ENCODE measurements at places on chromosomes 6 and 20. TPM values are rescaled to one million over a fixed set of nuclear protein-coding genes. Genes with fewer than 3 reads are reported as not detected.

NHSL1 gene
- 75.8 TPM for total RNA-seq

GRCh38 chr6:31422587-31422986 lies 19.2 kb downstream of the MICA start:
- DNase-seq: no peak

DNA sequence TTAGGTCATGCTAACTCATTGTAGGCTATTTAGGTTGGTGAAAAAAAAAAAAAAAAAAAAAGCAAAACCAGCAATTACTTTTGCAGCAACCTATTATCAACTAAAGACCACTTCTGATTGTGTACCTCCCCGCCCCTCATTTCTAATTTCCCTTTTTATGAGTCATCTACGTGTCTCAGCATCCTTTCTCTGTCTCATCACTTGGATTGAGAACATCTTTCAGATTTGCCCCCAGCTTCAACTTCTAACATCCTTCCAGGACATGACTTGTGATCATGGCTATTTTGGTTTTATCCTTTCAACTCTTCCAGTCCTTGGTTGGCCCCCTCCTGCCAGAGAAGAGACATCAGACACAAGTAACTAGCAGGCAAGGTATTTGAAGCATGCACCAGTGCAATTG lies 156.7 kb upstream of the CCN2 start:
- DNase-seq: no peak

DNA sequence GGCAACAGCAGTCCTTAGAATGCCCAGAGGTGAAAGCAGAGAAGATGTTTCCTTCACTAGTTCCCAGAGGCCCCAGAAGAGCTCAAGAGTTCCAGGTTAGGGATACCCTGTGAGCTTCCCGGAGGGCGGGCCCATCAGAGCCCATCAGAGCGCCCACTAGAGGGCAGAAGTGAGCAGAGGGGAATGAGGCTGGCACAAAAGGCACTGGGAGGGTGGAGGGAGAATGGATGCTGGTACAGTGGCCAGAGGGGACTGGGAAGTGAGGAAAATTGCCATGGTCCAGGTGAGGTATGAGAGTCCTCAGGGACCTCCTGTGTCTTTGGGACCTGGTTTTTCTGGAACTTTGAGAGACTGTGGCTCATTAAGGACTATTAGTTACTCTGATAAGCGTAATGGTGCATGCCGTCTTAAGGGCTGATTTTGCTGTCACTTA lies 57.3 kb downstream of the LINC00237 start:
- no peak for DNase-seq

DNA sequence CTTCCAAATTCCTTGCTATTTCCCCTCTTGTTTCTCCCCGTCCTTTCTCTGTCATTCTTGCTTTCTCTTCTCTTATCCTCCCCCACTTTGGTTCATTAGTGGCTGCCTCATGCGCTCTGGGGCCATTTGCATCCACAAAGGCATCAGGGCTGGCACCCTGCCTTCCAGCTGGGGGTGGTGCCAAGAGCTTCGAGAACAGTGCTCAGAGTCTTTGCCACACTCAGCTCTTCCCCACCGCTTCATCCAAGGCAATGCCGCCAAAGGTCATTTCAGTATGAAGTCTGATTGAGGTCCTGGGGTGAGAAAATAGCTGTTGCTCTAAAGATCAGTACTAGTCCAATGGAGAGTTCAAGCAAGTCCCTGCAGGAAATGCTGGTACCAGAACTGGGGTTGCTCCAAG lies 22.7 kb downstream of the OLIG3 start:
- DNase-seq: no peak

DNA sequence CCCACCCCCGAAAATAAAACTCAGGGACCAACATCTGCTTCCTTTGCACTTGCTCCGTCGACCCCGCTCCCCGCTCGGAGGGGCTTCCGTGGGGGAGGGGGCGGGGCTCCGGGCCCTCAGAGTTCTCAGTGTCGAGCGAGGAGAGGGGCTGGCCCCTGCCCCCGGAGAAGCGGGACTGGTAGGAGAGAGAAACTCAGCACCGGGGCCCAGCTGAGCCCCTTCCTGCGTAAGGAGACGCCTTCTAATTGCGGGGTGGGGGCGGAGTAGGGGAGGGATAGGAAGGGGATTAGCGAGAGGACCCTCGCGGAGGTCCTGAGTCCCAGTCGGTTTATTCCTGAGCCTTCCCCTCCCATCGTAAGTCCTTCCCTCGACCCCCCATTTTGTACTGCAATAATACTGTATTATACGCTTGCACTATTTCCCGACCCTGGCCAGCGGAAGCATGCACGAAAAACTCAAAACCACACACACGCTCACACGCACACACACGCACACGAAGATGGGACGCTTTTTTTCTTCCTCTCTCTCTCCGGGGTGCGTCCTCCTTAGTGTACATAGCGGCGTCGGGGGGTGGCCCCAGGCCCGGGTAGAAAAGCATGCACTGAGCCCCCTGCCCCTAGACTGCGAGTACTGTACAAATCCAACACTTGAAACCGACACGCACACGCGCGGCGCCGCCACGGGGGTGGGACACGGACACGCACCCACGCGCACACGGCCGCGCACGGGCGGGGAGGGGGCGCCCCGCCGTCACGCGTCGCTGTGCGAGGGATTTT lies 22.1 kb upstream of the SLC22A7 start:
- no peak for DNase-seq
